Neural progenitor cell (in vitro differentiated cells): ENCODE measurements at places on chromosomes 3 and 15.
A peak's percentile ranks its signal among the peaks of the same experiment; 100 is the strongest.

DNA sequence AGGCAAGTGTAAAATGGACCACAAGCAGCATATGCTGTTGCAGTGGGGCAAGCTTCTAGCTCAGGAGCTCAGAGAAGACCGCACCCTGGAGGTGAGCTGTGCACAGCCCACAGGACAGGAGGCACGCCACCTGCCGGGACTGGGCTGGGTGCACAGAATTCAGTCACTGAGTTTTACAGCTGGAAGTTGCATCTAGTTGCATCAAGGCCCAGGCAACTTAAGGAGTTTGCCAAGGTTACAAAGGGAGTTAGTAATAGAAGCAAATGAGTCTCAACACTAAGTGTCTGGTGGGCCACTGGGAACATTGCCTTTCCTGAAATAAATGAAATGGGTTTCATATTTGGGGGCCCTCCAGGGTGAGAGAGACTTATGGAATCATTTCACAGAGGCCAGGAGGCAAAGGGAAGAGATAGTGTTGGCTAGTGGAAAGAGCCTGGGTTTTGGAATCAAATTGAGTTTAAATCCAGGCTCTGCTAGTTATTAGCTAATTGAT lies 36.0 kb upstream of the TIMP4 start:
- no peak for DNase-seq

DNA sequence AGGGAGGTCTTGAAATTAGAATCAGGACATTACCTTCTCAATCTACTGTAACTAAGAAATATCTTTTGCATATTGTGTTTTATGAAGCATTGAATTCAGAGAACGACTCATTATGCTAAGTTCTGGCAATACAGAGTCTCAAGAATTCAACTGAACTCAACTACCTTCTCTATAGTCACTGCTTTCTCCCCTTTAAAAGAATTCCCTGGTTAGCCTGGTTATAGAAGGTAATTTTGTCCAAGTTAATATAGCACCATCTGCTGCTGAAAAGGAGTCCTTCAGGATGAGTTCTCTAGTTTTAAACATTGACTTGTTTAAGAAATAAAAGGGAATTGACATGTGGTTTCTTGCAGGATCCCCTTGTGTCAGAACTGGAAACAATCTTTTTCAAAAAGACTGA lies 60.2 kb downstream of the IL16 start:
- peak; percentile 38 for DNase-seq

- peak; percentile 59 for DNase-seq
Measured at GRCh38 chr15:90994059-90994416, 297 bp downstream of the PRC1 start.

DNA sequence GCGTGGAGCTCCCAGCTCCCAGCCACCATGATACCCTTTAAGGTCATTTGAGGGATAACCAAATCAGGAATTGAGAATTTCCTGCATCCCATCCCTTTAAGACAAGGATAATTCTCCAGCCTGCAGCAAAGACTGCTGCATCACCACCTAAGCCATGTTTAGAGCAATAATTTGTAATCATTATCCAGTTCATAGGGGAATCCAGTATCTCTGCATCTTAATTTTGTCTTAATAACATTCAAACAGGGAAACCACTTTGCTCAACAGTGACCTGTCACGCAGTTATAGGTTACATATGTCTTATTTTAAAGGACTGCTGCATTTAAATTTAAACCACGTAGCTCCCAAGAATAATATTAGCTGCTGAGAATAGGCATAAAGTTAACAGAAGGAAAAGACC lies 188.4 kb downstream of the SSR3 start:
- DNase-seq: no peak

GRCh38 chr3:101828691-101829436 lies 20.4 kb upstream of the NFKBIZ start:
- DNase-seq: peak; percentile 9
